ENCODE measurements at places on chromosomes 3 and 15.
A peak's percentile ranks its signal among the peaks of the same experiment; 100 is the strongest.

DNA sequence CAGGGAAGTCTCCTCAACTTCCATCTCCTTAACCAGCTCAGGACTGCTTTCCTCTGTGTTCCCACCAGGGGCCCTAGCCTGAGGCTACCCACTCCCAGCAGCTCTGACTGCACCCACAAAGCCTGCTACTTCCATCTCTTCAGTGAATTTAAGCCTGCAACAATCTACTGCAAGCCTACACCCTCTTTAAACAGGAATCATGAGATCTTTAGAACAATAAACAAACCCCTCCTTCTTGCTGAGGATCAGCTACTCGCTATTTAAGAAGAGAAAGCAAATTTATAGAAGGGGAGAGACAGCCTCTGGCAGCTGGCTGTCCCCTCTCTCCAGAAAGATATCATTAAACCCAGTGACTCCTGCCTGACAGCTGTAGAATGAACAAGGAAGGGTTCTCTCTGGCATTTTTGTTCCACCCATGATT is 51.9 kb downstream of the ARHGAP31 start:
- DNase-seq = no peak

- no peak for DNase-seq
Observed at GRCh38 chr3:22627993-22628499, 575.1 kb upstream of the UBE2E2 start.

GRCh38 chr15:71686221-71687050 is 123.9 kb upstream of the NR2E3 start:
- DNase-seq = no peak

DNA sequence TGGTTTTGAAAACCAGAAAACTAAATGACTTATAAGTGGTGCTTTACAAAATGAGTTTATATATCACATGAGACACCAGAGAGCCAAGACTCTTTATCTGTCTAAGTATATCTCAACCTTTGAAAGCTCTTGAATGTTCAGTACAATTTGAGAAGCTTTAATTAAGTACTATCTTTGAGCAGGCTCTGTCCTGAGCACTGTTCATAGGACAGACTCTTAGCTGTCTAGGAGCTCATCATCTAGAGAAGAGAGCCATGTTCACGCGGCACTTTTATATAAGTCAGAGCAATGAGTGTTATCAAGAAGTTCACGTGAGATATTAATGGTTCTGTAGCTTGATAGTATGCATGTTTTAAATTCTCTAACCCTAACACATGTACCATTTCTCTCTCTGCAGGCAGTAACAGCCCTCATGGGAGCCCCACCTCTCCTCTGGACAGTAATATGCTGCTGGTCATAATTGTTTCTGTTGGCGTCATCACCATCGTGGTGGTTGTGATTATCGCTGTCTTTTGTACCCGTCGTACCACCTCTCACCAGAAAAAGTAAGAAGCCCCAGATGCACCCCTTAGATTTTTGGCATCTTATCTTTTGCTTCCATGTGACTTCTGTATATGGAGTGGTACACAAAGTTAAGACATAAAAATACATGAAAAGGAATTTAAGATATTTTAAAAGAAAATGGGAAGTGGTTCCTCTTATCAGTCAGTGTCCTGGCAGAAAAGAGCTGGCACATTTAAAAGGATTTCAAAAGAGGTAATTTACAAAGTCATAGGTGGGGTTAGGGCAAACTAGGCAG is 86.0 kb downstream of the HCN4 start:
- no peak for DNase-seq

- no peak for DNase-seq
Observed at GRCh38 chr15:98139337-98139736, 178.8 kb downstream of the ARRDC4 start.

- DNase-seq = no peak
Observed at GRCh38 chr3:122217901-122218300, 34.4 kb downstream of the CASR start.

DNA sequence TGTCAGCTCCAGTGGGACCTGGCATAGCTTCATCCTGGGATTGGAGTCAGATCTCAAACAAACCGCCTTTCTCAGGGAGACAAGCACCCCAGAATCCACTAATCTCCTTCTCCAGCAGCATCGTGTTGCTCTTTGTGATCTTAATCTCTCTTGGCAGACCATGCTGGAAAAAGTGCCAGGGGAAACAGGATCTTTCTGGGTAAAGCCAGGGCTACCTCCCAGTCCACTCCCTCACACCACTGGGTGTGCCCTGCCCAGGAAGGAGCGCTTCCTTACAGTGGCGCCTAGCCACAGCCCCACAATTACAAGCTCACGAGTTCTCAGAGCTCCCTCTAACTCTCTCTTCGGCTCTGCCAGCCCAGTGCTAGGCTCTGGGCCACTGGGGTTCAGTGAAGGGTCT is 32.2 kb downstream of the RPLP1 start:
- DNase-seq = no peak

DNA sequence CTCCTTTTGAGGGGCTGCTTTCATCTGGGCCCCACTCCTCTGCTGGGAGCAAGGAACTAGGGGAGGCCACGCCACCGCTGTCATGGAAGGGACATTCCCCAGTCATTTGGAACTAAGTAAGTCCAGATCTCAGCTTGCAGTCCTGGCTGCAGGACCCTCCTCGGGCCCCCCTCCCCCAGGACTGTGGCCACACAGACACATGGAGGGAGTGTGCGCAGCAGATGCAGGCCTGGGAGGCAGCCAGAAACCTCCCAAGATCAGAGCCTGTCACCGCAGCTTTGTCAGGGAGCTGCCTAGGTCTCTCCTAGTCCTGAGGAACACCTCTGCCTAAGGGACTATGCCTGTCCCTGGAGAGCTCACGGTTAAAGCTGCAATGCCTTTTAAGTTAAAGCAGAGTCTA is 7.3 kb upstream of the SEMA3F start:
- no peak for DNase-seq

DNA sequence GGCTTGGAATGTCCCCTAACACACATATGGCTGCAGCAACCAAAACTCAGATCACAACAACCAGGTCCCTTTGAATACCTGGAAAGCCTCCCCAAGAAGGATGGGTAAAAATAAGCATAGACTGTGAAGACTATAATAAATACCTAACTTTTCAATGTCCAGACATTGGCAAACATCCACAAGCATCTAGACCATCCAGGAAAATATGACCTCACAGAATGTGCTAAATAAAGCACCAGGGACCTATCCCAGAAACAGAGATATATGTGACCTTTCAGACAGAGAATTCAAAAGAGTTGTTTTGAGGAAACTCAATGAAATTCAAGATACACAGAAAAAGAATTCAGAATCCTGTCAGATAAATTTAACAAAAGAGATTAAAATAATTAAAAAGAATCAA is 109.2 kb downstream of the NEDD4 start:
- no peak for DNase-seq

DNA sequence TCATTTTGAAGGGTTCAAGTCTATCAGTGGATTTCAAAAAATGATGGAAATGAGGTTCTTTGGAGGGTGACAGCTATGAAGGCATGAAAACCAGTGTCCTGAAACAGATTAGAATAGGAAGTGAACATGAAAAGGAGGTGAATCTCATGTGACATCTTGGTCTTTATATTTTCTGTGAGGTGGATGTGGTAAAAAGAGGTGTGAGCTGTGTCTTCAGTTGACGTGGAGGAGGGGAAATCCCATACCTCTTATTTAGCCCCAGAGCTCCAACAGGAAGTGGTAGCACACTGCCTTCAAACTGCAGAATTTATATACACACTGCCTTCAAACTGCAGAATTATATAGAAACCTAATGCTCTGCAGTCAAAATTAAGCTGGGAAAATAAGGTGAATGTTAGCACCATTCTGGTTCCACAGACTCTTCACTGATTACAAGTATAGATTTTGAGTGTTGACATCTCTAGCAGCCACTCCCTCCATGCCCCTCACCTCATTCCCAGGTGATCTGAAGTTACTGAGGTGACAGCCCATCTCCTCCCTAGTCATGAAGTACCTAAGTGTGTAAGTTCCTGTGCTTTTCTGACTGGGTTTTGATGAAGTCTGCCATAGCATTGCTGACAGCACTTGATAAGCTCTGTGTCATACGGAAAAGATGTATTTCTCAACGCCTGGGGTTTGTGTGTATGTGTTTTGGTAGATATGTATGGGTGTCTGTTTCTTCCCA is 2.7 kb downstream of the RAB8B start:
- peak; percentile 85 for DNase-seq

- DNase-seq = peak; percentile 4
Observed at GRCh38 chr15:30962659-30963058, 28.8 kb downstream of the MTMR10 start.

- DNase-seq = no peak
Observed at GRCh38 chr3:157830556-157831236, 275.5 kb downstream of the SHOX2 start.

- no peak for DNase-seq
Observed at GRCh38 chr15:83053151-83053550, 13.9 kb downstream of the BTBD1 start.

- DNase-seq = no peak
Observed at GRCh38 chr3:38383156-38383875, 36.7 kb downstream of the XYLB start.

DNA sequence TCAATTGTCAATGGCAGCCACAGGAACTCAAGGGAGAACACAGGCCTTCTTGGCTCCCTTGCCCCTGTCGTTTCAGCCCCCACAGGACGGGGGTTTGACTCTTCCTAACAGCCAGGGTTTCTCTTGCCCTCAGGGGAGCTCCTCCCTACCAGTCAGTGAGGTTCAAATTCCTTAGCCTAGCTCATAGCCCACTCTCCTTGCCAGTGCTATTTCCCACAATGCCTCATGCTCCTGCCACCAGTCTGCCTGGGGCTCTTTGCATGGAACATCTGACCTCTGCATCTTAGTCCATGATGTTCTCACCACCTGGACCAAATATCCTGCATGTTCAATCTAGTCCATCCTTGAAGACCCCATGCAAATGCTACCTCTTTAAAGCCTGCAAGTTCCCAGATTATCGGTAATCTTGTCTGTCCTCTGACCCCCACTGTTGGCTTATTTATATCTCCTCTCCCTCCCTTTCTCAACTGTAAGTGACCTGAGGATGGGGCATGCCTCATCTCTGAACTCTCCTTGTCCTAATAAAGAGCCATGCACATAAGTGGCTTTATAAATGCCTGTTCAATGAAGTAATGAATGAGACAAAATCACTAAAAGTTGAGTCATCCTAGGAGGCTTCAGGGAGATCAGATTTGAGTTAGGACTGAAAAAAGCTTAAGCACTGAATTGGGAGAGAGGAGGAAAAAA is 78.0 kb downstream of the MYO1E start:
- DNase-seq = no peak

GRCh38 chr3:114035896-114036295 is 20.4 kb downstream of the CCDC191 start:
- no peak for DNase-seq

DNA sequence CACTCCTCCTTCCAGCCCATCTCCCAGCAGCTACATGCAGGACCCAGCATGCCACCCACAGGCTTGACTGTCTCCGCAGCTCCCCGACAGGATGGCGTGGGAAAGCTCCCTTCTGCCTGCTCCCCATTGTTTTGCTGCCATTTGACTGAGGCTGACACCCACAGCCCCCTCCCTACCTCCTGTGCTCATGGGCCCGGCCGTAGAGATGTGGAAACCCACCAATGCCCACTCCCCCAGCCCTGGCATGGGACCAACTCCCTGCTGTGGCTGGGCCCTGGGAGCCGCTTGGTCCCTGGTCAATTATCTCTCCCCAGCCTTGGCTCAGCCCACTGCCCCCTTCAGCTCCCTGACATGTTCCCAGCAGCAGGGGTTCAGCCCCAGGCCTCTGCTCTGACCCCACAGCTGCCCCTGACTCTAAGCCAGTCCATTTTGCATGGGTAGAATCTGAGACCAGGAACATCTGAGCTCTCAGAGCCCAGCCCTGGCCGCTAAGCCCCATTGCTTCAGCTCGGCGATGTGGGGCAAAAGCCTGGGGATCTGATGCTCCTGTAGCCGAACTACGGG is 8.2 kb downstream of the C3orf22 start:
- no peak for DNase-seq

DNA sequence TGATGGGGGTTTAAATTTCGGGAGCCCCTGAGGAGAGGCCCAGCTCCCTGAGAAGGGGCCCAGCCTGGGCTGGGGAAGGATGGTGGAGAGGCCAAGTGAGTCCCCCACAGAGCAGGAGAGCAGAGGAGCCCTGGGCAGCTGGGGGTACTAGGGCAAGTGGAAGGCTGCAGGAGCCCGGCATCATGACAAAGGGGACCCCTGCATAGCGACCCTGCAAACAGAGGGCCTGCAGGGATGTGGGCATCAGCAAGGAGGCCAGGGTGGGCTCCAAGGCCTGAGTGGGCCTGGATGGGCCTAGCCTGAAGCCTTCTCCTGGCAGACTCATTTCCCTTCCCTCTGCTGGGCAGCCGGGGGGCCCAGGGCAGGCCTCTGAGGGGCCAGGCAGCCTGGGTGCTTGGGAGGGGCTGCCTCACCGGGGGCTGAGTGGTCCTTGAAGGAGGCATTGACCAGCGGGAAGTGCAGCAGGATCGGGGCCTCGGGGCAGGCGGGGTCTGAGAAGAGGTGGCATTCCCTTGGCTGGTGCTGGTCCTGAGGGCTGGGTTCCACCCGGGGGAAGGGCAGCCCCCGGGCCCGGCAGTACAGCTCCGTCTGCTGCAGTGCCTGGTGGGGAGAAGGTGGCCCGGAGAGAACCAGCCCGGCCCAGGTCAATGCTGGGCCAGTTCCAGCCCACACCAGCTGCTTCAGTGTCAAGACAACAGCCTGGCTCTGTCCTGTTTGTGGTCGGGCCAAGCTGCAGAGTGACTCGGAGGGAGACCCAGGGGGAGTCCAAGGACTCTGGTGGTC is 24.7 kb downstream of the PLA2G4D start:
- no peak for DNase-seq

DNA sequence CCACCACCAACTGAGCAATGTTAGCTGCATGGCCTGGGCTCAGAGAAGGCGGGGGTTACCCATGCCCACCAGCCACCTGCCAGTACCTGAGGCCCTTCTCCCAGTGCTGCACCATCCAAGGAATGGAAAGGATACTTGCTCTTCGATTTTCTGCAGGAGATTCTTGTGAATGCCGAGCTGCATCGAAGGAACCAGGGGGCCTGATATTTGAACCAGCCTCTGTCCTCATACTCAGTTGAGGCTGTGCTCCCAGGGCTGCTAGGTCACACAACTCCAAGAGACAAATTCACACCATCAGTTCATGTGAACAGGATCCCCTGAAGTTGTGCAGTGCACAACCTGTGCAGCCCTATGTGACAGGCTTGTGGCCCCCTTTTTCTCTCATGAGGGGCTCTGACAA is 18.0 kb downstream of the PLA2G4F start:
- DNase-seq = no peak

- DNase-seq = no peak
Observed at GRCh38 chr3:64457811-64458210, 230.0 kb downstream of the ADAMTS9 start.

GRCh38 chr3:160278210-160278609 is 53.0 kb downstream of the C3orf80 start:
- DNase-seq = no peak

Measured in CD4-positive, alpha-beta T cell treated with Interleukin-2 at 100 ng/mL for 4 hours (primary cell).